ENCODE measurements at places on chromosomes 7 and 10.

DNA sequence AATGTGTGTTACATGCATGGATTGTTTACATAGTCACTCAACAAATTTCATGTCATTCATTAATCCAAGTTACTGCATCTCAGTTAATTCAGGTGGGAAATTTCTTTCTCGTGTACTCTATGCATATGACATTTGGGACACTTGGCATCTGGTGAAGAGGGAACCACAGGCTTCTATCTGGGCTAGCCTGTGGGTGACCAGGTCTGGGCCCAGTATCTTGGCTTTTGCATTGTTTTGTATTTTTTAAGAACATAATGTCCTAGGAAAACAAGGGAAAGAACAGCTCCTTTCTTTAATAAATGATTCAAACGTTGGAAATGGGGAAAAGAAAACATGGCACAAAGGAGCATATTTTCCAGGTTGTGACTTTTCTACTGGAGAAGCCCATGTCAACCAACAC, 331.1 kb downstream of the WDR11 start:
- no peak for DNase-seq

GRCh38 chr10:44195112-44196007, 189.5 kb downstream of the CXCL12 start:
- DNase-seq: peak; percentile 93

DNA sequence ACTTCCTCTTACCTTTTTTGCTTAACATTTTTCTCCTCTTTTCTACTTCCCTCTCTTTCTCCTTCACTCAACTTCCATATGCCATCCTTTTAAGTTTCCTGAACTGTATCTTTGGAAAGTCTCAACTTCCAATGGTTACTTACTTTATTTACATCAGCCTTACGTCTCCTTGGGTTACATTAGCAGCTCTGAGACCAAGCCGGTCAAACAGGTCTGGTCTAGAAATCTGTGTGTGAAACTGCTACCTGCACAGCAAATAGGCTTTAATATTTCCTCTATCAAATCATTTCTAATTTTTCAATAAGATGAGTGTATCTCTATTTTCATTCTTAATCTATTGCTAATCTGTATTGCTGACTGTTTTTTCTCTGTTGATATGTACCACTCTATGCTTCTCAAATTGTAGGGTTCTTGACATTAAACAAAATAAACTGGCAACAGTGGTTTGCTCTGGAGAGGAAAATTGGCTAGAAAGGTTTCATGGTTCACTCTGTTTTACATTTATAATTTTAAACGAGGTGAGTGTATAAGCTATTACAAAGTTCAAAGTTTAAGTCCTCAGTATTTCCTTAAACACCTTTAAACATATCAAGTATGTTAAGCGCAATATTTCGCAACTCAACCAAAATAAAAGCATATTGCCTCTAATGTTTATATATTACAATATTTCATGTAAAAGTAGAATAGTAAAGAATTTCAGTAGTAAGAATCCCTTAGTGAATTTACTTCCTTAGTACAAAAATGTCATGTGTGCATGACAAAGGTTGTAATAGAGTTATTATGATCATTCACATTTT, 3.6 kb upstream of the SEMA3C start:
- DNase-seq: no peak

- DNase-seq: no peak
Measured at GRCh38 chr7:154720016-154720415, 282.9 kb downstream of the PAXIP1 start.

- no peak for DNase-seq
Measured at GRCh38 chr10:124665558-124665957, 78.6 kb downstream of the FAM53B start.

- DNase-seq: no peak
Measured at GRCh38 chr10:122915700-122916099, 5.3 kb downstream of the FAM24A start.

DNA sequence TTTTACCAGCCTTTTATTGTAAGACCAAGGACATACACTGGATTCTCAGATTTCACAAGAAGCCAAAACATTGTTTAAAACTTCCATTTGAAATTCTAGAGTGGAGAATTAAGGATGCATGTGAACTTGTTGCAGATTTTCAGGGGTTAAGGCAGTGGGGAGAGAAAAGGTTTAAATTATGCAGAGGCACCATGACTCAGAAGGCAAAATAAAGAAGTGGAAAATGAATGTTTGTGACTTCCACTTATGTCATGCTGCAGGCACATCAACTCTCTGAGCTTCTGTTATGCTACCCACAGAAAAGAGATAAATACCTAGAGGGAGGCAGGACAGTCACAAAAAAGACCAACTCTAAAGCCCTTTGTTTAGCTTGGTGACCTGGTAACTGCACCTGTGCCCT, 84.4 kb upstream of the BET1 start:
- DNase-seq: no peak
